ENCODE measurements at places on chromosomes 3 and 15.

DNA sequence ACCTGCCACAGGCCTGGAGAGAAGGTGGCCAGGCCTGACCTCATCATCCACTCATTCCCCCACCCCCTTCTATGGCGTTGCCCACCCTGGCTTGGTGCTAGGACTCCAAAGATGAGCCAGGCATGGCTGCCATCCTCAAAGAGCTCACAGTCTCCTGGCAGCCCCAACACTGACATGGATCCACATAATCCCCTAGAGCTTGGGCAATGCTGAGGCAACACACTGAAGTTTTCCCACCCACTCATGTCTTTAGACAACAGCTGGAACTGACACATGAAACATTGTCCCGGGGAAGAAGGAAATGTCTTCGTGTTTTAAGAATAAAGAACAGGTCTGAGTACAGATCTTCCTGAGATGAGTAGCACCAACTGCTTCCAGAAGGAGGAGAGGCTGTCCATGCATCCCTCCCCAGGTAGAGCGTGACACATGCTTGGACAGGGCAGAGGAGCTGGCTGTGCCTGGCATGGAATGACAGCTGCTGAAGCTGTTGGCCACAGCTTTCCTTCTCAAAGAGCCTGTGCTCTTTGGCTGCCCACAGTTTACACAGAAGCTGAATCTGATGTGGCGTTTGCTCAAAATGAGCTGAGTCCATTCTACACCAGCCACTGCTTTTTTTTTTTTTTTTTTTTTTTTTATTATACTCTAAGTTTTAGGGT lies 70.1 kb downstream of the HOMER2 start:
- no peak for DNase-seq

GRCh38 chr15:96311256-96311955 lies 19.1 kb upstream of the NR2F2 start:
- no peak for DNase-seq

GRCh38 chr3:87771337-87772192 lies 287.2 kb downstream of the CGGBP1 start:
- DNase-seq, result peak; percentile 14

DNA sequence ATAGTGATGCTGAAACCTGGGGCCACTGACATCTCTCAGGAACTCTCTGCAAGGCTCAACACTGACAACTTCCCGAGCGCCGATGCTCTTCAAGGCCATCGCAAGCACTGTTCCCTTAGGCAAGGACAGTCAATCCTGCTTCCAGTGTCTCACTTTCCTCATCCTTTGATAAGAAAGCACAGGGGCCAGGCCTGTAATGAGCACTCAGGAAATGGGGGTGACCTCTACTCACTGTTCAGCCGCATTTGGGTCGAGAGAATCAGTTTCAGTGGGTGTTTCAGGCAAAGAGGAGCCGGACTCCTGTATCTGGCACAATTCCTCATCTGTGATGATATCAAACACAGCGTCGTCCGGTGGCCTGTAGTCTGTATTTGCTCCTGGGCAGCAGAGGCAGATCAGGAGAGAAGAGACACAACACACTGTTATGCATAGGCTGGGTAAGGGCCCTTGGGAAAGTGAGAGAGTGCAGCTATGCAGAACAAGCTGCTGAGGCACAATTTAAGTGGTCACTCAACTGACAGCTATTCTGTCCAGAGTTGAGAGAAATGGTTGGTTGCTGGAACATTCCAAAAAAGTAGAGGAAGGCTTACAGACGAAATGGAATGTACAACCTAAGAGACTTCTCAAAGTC lies 11.9 kb downstream of the CXCR6 start:
- DNase-seq, result no peak

- no peak for DNase-seq
Observed at GRCh38 chr15:88465633-88466224, 1.5 kb downstream of the MRPL46 start.

GRCh38 chr15:31280831-31281216 lies 45.8 kb upstream of the KLF13 start:
- DNase-seq, result peak; percentile 32

DNA sequence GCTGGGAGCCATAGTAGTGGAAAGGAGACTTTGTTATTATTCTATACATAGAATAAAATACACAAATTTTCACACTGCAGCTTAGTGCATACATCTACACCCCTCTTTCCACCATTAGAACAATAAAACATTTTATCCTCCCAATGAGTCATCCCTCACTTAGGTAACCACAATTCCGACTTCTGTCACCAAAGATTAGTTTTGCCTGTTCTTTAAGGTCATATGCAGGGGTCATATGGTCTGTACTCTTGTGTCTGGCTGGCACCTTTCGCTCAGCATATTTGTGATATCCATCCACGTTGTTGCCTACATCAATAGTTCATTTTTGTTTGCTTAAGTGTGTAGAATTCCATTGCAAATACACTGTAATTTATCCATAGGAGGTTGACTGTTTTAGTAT lies 399.4 kb downstream of the SHQ1 start:
- no peak for DNase-seq

DNA sequence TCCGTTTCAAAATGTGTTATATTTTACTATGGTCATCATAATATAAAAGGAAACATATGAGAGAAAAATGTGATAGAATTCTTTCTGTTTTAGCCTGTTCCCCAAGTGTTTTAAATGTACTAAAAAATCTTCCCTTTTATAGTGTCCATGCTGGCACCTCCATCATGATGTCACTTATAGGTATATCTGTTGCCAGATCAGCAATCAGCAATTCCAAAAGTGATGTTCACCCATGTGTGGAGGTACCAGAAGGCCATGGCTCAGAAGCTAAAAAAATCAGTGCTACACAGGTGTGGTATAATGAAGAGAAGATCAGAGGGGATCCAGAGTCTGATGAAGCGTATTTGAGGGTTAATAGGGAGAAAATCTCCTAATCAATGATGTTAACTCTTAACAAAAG lies 1.1 kb upstream of the GPR15 start:
- no peak for DNase-seq

GRCh38 chr15:27327467-27328025 lies 356.6 kb downstream of the GABRG3 start:
- no peak for DNase-seq

DNA sequence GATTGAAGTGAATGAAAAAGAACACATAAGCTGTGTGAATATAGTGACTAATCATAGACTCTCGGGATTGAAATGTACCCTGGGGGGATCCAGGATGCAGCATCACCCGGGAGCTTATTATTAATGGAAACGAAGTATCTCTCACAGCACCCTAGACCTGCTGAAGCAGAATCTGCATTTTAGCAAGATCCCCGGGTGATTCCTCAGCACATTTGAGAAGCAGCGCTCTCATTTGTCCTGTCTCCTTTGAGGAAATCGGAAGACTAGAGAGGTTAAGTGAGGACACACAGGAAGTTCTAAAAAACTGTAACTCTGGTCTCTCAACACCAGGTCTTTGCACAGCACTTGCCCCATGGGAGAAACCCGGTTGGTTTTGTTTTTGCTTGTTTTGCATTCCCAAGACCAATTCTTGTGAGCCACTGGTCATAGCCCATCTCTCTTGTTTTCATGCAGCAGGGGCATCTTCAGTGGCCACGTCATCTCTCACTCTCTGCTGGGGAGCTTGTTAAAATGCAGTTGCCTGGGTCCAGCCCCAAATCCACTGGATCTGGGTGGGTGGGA lies 30.2 kb downstream of the ZNF710 start:
- no peak for DNase-seq

GRCh38 chr3:32755761-32756160 lies 62.0 kb upstream of the TRIM71 start:
- DNase-seq, result no peak

DNA sequence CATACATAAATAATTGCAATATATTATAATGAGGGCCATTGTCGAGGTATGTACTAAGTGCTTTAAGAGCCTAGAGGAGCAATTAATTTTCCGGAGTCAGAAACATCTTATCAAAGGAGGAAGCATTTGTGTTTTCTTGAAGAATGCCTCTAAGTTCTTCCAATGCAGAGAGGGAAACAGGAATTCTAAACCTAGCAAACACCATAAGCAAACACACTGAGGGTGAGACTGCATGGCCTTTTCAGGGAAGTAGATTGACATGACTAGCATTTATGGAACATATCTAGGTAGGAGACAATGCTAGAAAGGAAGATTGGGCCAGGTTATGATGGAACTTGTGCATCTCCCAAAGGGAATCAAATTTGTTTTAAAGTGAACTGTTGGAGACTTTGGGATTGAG lies 7.2 kb upstream of the PLCL2 start:
- no peak for DNase-seq

DNA sequence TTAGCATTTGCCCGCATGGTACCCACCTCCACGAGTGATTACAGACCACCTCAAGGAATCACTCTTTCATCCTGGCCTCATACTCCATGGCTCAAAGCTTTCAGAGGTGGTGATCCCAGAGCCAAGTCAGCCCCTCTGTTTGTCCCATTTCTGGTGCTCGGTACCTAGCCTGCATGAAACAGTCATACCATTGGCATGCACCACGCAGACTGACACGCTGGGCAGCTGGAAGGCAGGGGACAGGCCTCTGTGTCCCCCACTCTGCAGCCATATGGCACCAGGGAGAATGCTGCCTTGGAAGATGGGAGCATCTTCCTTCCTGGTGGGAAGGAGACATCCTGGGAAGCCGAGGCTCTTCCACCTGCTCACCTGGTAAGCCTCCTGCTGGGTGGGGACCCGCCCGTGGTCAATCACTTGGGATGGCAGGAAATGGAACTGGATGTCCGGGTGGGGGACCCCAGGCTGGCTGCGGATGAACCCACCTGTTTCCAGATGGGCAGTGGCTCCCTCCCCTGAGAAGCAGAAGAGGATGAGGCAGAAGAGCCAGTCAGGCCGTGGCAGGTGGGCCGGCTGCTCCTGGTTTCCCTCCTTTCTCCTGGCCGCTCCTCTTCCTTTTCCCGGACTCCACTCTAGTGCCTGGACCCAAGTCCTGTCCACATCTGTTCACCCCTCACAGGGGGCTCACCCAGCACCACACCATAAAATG lies 26.9 kb downstream of the CHDH start:
- DNase-seq, result no peak

DNA sequence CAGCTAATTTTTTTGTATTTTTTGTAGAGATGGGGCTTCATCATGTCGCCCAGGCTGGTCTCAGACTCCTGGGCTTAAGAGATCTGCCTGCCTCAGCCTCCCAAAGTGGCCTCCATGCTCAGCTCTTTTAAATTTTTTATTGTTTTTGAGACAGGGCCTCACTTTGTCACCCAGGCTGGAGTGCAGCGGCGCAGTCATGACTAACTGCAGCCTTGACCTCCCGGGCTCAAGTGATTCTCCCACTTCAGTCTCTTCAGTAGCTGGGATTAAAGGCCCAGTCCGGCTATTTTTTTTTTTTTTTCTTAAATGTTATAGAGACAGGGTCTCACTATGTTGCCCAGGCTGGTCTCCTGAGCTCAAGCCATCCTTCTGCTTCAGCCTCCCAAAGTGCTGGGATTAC lies 15.1 kb upstream of the BAHD1 start:
- no peak for DNase-seq
